CD4-positive, alpha-beta T cell treated with Interleukin-1 beta for 1 hour (primary cell): ENCODE measurements at places on chromosomes 6 and 20.

DNA sequence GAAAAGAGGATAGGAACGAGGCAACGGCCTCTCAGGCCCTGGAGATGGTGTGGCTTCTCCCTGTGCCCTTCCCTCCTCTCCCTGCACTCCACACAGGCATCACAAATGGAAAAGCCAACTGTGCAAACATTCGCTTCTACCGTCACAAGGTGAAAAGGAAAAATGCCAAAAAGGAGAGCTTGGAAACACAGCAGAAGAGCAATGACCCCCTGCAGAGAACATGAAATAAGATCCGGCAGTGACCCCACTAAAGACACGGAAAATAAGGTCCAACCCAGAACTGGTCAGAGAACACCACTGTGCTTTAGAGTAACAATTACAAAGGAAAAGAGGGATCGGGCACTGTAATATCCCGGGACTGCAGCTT lies 63.0 kb downstream of the SLC22A23 start:
- no peak for DNase-seq

- no peak for DNase-seq
Observed at GRCh38 chr6:44043479-44044153, 83.6 kb downstream of the MRPL14 start.

DNA sequence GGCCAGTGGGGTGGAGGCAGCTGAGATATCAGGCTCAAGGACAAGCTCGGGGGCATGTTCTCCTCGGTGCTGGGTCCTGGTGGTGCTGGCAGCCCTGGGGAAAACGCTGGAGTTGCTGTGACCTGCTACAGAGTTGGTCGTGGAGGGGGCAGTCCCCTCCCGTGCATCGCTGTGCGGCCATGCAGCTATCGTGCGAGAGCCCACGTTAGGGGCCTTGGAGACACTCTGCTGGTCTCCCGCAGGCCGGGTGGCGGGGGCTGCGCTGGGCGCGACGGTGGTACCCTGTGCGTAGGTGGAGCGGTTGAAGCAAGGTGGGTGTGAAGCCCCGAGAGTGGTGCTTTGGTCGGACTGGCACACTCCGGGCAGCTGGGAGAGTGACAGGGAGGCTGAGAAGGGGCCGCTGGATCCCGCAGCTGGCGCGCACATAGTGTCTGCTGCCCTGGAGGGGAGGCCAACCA lies 12.0 kb downstream of the LRRN4 start:
- no peak for DNase-seq

DNA sequence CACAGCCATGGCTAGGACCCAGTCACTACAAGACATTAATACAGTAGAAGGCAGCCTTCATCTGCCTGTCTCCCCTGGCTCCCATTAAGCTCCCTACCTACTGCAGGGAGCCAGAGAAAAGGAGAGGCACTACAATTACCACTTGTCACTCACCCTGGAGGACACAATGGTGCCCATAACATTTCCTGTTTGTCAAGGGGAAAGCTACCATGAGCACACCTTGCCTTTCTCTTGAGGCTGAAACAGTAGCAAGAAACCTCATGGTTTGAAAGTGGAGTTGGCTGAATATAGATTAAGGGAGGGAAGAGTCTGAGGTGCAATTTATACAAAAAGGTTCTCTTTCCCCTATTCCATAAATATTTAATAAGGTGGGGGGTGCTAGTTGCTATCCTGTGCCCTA lies 27.9 kb downstream of the STK38 start:
- no peak for DNase-seq

GRCh38 chr20:22575087-22575721 lies 9.2 kb downstream of the FOXA2 start:
- DNase-seq = no peak

DNA sequence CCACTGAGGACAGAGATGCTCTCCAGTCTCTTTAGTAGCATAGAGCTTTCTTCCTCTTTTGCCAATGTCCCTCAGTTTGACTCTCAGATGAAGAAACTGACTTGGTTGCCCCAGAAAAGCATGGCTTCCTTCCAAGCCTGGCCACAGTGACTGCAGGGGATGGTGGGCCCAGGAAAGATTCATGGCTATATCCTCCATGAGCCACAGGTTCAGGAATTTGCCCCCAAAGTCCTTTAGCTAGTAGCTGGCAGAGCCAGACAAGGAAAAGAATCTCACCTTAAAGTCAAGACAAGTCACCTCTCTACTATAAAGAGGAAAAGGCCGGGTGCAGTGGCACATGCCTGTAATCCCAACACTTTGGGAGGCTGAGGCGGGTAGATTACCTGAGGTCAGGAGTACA lies 43.4 kb downstream of the TRAM2 start:
- no peak for DNase-seq
